IPS DF 6.9 (cell line): ENCODE measurements at places on chromosomes 13 and 19.

GRCh38 chr19:30374865-30375552 lies 2.8 kb downstream of the ZNF536 start:
- DNase-seq: no peak

DNA sequence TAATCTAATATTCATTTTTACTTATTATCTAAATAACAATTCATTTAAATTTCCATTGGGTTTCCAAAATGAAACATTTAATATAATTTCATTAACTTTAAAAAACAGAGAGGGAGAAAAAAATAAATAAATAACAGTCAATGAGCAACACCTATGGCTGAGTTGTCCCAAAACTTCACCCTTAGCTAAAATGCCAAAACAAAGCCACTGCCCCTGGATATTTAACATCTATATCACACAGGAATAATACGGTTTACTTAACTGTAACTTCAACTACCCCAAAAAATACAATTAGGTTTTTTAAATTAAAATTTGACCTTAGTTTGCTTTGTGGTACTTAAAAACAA lies 541 bp downstream of the ELF1 start:
- no peak for DNase-seq

DNA sequence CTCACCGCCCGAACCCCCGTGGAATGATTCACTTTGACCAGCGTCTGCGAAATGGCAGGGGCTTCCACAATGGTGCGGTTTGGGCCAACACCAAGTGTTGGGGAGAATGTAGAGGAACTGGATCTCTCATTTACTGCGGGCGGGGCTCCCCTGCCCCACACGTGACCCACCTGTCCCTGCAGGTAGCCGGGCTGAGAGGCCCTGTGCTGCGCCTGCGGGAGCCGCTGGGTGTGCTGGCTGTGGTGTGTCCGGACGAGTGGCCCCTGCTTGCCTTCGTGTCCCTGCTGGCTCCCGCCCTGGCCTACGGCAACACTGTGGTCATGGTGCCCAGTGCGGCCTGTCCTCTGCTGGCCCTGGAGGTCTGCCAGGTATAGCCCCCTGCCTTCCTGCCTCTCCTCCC lies 5.8 kb upstream of the FLT3LG start:
- DNase-seq: no peak

GRCh38 chr13:43786766-43787517 lies at the start of gene ENOX1:
Gene ENOX1 (minus strand): TSS chr13:43786972.
- DNase-seq: no peak

DNA sequence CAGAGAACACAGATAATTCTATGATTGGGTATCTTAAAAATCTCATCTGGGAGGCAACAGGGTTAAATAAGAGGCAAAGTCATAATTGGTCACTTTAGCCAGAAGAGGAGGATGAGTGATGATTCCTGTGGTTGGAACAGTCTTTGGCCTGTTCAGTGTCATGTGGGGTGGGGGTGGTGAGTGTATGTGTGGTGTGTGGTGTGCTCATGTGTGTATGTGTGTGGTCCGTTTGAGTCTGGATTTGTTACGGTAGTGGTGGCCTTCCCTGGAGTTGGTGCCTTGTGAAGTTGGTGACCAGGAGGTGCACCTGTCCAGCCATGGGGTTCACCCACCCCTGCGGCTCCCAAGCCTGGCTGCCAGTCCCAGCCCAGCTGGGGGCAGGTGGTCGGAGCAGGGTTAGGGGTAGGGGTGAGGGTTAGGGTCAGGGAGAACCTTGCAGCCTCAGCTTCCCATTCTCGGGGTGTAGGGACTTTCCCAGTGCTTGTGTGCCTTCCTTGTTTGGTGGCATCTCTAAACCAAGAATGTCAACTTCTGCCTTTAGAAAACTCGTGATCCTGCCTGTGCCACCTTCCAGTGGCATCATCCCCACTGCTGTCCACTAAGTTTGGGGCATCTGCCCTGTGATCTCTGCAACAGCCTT lies 97.5 kb downstream of the RAB20 start:
- no peak for DNase-seq

- no peak for DNase-seq
These were observed 4.2 kb upstream of the PLAUR start for GRCh38 chr19:43674183-43674582.

DNA sequence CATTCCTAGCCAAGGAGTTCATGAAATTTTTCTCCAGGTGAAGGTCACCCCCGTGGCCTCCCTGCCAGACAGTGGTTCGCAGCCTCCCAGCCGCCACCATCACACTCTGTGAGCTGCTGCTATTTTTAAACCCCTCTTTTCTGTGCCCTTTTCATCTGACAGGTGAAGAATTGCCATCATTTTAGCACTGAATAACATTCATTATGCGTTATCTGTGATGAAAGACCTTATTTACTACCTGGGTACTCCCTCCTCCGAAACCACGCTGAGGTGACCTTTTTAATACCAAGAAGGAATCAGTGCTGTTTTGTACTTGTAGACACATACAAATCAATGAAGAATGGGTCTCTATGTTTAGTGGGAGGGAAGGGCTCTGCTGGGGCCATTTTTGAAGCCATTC lies 148.9 kb upstream of the GPR12 start:
- DNase-seq: no peak

DNA sequence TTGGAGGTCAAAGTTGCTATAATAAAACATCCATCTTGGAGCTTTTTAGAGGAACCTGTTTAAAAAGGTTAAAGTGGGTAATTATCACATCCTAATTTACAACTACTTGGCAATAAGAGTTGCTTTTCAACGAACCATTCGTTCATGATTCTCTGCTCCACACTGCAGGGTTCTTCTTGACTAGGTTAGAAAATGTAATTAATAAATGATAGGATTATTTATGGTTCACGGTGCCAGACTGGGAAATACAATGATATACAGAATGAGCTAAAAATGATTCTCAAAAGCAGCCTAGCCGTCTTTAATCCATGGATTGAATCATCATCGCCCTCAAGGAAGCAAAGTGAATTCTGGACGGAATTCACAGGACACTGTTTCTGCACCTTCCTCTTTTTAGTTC lies 291.2 kb downstream of the TEX29 start:
- DNase-seq: no peak

DNA sequence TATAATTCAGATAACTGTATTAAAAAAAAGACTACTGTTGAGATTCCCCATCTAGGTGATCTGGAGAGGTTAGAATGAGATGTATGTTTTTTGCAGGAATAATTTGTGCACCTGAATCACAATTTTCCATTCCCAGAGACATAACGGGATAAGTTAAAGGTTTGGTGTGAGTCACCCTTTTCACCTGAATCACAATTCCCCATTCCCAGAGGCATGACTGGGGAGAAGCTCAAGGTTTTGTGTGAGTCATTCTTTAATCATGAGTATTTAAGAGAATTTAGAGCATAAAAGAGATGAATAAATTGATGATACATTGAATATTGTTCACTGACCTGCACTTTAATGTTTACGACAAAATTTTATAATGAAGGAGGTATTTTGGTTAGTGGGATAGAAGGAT lies 9.0 kb downstream of the OR7A5 start:
- DNase-seq: no peak

- no peak for DNase-seq
These were observed 121.7 kb downstream of the POSTN start for GRCh38 chr13:37476874-37477273.

- no peak for DNase-seq
These were observed 120.6 kb upstream of the HTR2A start for GRCh38 chr13:47017476-47017875.

DNA sequence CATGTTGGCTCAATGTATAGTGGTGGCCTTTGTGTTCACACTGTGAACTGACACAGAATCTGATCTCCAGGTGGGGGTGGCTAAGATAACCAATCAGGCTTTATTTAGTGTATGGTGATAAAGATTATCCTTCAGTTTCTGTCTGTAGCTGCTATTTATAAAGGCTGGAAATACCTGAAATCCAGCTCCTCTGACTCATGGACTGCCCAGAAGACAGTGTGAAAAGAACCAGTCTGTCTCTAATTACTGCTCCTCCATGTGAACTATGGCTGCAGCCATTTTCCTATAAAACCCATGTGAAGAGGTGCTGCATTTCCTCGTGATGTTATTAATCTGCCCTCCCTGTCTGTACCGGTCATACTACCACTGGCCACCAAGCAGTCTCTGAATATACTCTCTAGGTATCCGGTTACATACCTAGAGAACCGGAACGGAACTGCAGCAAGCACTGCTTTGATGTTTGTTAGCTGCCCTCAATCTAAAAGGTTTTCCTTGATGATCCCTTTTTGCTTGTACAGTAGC lies 238.0 kb downstream of the LHFPL6 start:
- DNase-seq: no peak

DNA sequence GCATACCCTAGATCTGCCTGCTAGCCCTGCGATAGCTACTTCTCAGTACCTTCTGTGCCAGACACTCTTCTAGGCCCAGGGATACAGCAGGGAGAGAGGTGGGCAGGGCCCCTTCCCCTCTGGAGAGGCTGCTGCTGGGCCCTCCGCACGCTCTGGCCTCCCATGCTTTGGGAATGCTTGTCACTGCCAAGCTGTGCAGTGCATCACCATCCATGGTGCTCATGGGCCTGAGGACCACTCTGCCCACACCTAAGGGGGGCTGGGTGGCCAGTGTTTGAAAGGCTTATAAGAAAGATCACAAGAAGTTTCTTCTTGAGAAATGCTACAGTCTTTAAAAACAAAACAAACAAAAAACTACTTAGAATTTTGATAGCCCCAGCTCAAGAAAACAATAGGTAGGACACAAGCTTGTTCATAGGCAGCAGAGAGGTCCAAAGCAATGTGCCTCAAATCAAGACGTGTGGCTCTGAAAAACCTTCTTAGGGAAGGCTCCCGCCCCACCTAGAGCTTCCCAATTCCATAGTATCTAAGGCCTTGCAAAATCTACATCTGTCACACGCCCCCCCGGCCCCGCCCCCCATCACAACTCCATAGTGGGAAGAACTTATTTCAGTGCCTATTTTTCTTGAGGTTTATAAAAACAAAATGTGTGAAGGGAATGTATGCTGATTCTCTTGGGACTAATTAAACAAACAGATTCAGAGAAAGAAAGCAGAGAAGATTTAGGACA lies 145.8 kb downstream of the TM9SF2 start:
- no peak for DNase-seq

GRCh38 chr13:95388420-95389079 lies 87.3 kb upstream of the ABCC4 start:
- DNase-seq: no peak

- DNase-seq: no peak
These were observed 158.0 kb downstream of the TM9SF2 start for GRCh38 chr13:99659226-99659625.

- DNase-seq: no peak
These were observed 10.9 kb downstream of the SLC46A3 start for GRCh38 chr13:28707629-28708427.

GRCh38 chr13:24888291-24888931 lies 124.4 kb downstream of the RNF17 start:
- DNase-seq: no peak

- DNase-seq: no peak
These were observed 1.5 kb downstream of the CERS1 start for GRCh38 chr19:18894254-18895037.

- DNase-seq: no peak
These were observed 116.4 kb downstream of the IRS2 start for GRCh38 chr13:109669956-109670355.

GRCh38 chr13:47413112-47413511 lies 516.3 kb upstream of the HTR2A start:
- no peak for DNase-seq

DNA sequence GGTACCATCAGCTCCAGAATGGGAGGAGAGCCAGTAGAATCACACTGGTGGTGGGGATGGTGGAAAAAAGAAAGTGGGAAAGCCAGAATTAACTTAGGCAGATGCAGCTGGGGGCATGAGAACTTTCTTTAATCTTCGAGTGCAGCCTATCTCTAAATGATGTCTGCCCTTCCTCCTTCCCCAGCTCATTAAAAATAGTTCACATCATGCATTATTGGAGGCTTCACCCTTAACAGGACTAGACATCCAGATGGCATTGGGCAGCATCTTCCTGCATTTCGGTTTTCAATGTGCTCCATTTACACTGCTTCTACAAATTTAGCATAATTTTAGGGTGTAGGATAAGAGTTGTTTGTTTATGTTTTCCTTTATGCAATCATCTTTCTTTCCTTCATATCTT lies 272.8 kb downstream of the COG6 start:
- DNase-seq: no peak

DNA sequence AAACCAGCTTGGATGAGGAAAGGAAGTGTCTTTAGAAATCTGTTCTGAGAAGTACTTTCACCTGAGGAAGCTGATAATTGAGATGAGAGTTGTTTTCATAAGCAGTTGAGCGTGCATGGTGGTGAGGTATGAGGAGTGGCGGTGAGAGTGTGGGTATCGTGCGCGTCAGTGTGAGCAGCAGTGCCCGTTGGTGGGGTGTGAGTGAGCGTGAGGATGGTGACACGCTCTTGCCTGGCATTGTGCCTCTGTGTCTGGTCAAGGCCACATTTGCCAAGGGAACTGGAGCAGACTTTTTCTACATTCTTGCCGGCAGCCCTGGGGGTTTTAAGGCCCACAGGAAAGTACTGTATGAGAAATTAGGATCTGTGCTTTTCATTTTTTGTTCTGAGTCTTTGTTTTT lies 36.5 kb upstream of the TEX29 start:
- no peak for DNase-seq

- no peak for DNase-seq
These were observed 9.6 kb downstream of the EFNB2 start for GRCh38 chr13:106525865-106526264.
